ENCODE measurements at places on chromosomes 2 and 18.

DNA sequence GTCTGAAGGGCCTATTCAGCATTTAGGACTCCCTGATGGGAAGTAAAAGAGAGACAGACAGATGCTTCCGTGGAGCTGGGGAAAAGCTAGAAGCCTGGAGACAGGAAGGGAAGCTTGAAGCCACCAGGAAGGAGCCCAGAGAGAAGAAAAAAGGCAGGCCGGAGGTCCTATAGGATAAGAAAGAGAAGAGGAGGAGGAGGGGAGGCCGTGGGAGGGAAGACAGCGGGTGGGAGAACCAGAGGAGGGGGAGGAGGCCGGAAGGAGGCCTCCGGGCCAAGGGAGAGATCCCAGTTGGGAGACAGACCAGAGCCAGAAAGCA lies 107.1 kb upstream of the PKDCC start:
- no peak for DNase-seq

DNA sequence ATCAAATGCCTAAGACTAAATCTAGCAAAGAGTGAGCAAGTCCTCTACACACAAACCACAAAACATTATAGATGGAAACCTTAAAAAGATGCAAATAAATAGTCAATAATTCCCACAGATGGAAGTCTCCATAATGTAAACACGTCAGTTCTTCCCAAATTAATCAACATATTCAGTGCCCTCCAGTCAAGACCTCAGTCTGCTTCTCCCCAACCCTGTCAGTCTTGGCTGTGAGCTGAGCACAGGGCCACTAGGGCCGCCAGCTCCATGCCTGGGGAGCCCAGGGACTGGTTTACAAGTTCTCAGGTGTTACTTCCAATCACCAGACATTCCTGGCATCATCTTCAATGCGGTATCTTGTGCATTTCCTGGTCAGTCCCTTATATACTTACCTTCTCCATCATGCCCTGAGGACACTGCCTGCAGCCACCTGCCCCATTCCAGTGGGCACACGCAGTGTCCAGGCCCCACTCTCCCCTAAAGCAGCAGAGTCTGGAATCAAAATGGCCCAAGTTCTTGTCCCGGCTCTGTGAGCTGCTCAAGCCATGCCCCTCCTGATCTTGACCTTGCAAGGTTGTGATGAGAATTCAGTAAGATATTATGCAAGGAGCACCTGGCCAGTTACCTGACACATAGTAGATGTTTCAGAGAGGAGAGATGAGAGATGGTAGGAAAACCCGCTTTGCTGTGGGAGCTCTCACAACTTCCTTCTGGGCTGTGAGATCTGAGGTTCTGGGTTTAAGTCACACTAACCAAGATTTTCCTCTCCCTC lies 207.9 kb upstream of the RAB6C start:
- DNase-seq: no peak

DNA sequence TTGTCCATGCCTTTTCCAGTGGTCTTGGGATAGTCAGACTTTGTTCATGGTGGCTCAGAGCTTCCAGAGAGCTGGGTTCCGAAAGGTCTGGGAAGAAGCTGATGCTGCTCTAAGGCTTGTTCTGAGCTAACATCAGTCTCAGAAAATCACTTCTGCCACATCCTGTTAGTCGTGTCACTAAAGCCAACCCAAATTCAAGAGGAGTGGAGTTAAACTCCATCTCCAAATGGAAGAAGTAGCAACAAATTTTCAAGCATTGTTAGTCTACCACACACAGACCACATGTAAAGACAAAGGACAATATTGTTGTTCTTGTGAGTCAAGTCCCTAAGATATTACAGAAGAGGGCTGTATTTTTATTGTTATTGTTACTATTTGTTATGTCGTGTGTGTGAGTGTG lies 77.8 kb downstream of the PID1 start:
- DNase-seq: no peak

DNA sequence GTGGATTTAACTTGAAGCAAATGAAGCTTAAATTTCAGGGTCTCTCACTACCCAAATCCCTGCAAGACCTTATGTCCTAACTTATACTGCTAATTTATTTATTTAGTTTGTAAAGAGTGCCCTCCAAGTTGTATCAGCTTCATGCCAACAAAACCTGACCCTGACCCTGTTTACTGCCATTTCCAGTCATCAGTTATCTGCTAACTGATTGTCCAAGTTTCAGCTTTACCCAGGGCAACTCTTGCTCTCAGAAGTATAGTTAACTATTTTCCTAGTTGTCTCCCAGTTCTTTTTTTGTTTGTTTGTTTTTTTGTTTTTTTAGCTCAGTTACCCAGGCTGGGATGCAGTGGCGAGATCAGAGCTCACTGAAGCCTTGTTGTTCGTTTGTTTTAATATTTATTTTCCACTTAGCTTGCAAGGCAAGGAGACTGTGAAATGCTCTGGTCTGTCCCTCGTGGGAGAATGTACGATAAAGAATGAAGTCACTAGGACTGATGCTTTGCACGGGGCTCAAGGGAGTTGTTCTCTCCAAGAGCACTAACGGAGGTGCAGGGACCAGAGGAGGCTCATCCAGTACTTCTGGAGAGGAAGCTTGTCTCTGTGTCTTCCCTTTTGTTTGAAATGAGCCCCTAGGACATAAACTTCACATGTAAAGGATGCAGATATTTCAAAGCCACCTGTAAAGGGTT lies 35.3 kb downstream of the MYOM1 start:
- DNase-seq: no peak

GRCh38 chr2:119073213-119073612 lies 85.3 kb downstream of the C1QL2 start:
- no peak for DNase-seq
